Omental fat pad (tissue), 4 donors: ENCODE measurements at places on chromosomes 13 and 19.

GRCh38 chr13:59112221-59112718, 1051.5 kb downstream of the DIAPH3 start:
- no peak for DNase-seq

- DNase-seq: no peak
Measured at GRCh38 chr13:60572003-60572798, 175.2 kb downstream of the TDRD3 start.

DNA sequence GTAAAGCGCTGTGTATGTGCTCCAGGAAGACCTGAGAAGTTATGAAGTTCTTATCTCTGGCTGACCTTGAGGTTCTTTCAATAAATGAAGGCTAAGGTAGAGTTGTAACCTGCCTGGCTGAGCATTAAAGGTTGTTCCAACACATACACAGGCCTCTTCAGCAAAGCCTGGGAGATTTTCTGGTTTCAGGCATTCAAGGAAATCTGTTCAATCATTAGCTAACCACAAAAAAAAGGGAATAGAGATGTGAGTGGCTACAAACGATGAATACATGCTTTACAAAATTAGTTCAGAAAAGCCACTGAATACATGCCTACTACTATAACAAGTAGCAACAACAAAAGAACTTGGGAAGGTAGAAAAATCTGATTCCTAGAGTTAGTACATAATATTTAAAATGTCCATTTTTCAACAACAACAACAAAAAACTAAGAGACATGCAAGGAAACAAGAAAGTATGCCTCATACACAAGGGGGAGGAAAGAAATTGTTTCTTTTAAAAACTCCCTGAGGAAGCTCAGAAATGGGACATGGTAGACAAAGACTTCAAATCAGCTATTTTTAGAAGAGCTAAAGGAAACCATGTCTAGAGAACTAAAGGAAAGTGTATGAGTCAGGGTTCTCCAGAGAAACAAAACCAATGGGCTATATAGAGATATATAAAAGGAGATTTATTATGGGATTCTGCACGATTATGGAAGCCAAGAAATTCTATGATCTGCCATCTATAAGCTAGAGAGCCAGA, 191.5 kb upstream of the IPO5 start:
- no peak for DNase-seq

DNA sequence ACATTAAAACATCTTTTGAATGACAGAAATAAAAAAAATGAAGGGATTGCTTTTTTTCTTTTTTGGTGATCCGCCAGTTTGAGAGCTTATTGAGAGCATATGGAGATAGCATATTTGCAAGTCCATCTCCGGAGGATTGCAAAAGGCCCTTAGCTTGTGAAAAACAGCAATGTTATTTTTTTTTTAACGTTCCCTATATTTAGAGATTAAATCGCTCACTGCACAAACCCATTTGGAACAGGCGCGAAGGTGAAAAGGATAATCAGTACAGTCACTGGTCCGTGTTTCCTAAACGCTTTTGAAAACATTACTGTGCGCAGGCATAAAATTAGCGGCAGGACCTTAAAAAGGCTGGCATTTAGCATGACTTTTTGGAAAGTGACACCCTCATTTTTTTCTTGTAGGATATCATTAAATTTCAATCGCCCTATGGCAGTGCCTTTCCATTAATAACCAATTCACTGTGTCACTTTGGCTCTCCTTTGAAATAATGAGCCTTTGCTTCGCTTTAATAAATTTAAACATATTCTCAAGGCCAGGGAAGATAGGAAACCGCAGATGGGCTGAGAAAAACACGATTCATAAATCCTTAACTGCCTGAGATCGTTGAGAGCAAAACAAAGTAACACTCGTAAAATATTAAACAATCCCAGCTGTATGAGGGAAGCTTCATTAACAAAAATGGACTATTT, 342.2 kb downstream of the DACH1 start:
- DNase-seq: no peak
